ENCODE measurements at places on chromosomes 13 and 19.
A peak's percentile ranks its signal among the peaks of the same experiment; 100 is the strongest.

- no peak for DNase-seq
Observed at GRCh38 chr19:48480558-48481500, 11.7 kb downstream of the CYTH2 start.

DNA sequence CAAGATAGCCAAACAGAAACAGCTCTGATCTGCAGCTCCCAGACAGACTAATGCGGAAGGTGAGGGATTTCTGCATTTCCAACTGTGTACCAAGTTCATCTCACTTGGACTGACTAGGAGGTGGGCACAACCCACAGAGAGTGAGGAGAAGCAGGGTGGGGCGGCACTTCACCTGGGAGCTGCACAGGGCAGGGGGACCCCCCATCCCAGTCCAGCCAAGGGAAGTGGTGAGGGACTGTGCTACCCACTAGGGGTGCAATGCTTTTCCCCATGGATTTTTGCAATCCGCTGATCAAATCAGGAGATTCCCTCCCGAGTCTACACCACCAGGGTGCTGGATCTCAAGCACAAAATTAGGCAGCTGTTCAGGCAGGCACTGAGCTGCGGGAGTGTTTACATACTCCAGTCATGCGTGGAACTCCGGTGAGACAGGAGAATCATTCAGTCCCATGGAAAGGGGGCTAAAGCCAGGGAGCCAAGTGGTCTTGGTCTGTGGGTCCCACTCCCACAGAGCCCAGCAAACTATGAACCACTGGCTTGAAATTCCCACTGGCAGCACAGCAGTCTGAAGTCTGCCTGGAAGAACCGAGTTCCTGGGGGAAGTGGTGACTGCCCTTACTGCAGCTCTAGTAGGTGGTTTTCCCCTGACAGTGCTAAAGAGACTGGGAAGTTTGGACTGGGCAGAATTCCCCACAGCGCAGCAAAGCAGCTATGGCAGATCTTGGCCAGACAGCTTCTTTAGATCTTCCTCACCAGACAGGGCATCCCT lies 85.1 kb upstream of the UFM1 start:
- no peak for DNase-seq

DNA sequence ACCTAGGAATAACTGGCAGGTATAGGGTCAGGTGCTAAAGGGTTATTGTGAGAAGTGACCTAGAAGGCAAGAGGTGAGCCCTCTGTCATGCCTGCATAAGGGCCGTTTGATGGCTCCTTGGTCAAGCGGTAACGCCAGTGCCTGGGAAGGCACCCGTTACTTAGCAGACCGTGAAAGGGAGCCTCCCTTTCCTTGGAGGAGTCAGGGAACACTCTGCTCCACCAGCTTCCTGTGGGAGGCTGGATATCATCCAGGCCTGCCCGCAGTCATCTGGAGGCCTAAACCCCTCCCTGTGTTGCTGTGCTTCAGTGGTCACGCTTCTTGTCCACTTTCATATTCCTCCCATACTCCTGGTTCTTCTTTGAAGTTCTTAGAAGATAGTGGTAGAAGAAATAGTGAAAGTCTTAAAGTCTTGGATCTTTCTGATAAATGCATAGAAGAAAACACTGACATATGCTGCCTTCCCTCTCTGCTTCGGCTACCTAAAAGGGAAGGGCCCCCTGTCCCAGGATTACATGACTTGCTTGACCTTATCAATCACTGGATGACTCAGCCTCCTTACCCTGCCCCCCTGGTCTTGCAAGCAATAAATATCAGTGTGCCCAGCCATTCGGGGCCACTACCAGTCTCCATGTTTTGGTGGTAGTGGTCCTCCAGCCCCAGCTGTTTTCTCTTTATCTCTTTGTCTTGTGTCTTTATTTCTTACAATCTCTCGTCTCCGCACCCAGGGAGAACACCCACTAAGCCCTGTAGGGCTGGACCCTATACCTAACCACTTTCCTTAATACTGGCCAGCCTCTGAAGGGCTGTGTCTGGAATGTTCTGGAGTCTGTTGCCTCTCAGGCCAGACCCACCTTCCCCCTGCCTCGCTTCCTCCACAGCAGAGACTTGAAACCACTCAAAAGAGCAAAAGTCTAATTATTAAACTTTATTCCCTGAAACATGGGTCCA lies 16.1 kb upstream of the ABCC4 start:
- no peak for DNase-seq

GRCh38 chr13:75480671-75481175 lies 1.2 kb downstream of the TBC1D4 start:
- DNase-seq: peak; percentile 50

- no peak for DNase-seq
Observed at GRCh38 chr13:53382008-53382407, 353.4 kb downstream of the OLFM4 start.

DNA sequence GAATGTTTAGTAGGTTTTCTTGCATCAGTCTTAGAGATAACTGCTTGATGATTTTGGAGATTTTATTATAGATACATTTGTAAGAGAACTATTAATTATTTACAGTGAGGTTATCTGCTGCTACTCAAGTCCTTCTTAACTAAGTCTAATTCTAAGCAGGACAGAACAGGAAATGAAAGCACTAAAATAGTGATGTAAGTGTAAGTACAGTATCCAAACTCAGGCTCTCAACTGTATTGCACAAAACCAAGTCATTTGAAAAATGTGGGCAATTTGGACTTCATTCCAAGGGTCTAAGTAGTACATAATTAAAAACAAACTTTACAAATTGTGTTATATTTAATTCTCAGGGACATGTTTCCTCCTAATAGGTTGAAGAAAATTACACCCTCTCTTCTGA lies 417.1 kb downstream of the ITGBL1 start:
- no peak for DNase-seq

GRCh38 chr13:45016792-45017425 lies 27.6 kb downstream of the GPALPP1 start:
- DNase-seq: no peak

- DNase-seq: no peak
Observed at GRCh38 chr13:42331009-42331408, 59.1 kb downstream of the AKAP11 start.

- DNase-seq: no peak
Observed at GRCh38 chr19:9818175-9818733, 625 bp downstream of the FBXL12 start.

DNA sequence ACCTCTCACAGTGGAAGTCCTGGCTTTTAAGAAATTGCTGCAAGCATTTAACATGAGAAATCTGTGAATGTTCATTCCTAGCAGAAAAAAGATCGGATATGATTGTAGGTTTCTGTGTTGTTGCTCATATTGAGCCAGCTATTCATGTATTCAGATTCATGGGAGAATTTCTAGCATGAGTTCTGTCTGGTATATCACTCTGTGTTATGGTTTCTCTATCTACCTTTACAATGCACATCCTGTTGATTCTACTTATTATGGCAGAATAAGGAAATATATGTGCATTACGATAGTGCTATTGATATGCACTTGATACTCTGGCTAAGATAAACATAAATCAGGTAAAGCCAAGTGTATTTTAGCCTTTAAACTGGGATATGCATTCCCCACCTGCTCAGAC lies 138.2 kb downstream of the KCNRG start:
- no peak for DNase-seq

DNA sequence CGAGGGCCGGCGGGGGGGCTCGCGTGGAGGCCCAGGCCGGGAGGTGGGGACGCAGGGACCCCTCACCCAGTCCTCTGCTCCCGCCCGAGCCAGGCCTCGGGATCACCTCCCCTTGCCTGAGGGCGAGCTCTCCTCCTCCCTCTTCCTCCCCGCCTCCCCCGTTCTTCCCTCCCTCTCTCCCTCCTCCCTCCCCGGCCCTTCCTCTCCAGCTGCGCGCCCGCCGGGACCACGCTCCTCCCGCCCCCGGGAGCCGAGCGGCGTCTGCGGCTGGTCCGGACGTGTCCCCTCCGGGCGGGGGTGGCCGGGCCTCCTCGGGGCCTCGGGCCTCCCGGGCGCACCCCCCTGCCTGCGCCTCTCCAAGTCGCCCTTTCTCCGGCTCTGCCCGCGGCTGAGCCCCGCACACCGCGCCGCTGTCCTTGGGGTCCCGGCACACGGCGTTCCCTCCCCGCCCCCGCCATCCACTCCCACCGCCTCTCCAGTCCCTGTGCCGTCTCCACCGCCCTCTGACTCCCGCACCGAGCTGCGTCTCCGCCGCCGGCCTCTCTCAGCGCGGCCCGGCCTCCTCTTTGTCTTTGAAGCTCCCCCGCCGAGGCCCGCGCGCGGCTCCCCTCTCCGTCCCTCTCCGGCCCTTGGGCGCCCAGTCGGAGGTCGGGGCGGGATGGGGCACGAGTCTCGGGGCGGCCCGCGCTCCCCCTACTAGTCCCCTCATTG lies 5.7 kb downstream of the SOX1 start:
- DNase-seq: no peak

DNA sequence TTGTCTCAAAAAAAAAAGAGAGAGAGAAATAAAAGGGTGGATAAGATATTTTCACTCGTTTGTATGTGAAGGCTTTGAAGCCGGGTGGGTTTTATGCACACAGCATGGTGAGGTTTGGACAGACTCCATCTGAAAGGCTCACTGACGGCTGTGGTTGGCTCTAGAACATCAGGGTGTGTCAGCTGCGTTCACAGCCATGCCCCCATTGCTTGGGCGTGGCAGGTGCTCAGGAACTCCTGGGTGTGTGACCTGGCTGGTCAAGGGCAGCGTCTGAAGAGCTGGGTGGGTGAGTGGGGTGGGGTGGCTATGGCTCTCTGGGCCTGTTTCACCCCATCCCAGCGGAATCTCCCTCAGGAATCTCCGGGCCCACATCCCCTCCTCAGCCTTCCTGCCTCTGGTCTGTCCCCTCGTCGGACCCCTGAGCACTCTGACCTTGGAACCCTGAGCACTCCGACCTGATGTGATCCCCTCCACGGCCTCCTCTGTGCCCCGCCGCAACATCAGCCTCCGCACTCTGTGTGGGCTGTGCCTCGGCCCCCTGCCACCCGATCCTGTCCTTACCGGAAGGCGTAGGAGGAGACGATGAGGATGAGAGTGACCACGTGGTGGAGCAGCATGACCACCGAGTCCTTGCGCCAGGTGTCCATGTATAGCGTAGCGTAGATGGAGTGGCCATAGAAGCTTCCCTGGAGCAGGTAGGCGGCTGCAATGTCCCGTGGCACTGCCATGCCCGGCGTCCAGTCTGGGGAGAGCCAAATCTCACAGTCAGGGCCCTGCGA lies 12.2 kb downstream of the CERS1 start:
- DNase-seq: no peak

- no peak for DNase-seq
Observed at GRCh38 chr13:62932256-62932883, 1516.7 kb upstream of the PCDH20 start.

DNA sequence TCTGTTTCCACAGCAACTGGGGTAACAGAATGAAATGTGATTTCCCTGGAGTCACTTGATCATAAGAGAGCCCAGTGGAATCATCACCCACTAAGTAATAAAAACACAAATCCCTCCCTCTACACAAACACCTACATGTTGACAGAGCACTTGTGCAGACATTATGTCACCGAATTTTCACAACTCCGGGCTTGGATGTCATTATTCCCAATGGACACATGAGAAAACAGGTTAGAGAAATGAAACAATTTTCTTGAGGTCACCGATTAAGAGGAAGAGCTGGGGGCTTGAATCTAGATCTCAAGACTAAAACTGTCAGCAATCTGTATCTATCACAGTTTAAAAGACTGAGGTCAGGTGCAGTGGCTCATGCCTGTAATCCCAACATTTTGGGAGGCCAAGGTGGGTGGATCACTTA lies 3.1 kb downstream of the XRCC1 start:
- no peak for DNase-seq

- no peak for DNase-seq
Observed at GRCh38 chr13:110409581-110409992, 102.5 kb downstream of the COL4A2 start.

DNA sequence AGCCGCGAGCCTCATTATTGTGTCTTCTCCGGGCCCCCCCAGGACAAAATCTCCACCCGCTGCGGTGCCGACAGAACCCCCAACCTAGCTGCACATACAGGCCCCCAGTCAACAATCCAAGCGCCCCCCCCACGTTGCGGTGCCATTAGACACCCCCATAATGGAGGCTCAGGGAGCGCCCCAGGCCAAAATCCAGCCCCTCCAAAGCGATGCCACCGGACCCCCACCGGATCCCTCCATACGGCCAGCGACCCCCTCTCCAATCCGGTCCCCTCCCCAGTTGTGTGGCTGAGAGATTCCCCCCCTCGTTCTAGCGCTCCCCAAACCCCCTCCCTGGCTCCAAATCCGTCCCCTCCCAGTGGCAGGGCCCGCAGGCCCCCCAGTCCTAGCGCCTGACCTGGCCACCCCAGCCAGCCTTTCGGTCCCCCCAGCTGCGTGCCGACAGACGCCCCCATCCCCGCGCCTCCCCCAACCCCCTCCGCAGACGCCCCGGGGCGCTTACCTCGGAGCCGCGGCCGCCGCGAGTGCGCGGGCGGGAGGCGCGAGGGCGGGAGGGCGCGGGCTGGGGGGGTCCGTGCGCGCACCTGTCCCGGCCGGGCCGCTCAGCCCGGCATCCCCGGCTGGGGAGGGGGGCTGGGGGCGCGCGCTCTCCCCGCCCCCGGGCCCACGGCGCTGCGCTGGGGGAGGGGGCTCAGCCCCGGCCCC lies 21.6 kb upstream of the SEMA6B start:
- no peak for DNase-seq

GRCh38 chr19:40057166-40057565 lies 1.1 kb upstream of the ZNF780B start:
- no peak for DNase-seq

DNA sequence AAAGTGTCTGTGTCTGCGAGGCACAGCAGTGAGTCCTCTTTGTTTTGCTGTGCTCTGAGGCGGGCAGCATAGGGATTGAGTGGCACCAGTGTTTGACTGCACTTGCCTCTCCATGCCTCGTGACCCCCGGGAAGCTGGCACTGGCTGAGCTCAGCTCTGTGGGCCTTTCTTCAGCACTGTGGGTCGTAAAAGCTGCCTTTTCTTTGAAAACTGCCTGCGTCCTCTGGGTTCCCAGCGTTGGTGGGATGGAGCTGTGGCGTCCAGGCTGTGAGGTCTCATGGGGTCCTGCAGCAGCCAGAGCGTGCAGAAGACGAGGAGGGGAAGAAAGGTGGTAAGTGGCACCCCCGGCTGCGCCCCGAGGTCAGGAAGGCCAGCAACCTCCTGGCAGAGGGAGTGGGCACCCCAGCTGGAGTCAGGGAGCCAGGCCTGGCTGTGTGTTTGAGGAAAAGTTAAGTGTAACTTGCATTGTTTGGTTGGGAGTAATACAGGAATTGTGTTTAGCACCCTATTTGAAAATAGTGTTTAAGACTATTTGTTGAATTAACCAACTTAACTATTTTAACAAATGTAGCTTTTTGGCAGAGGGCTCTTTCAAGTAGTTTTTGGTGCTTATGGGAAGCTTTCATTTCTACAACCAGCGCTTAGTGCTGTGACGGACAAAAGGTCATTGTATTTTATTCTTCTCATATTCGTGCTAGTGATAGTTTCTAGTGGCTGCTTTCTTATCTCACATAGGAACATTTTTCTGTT lies 79.3 kb upstream of the TEX29 start:
- no peak for DNase-seq

All from NCI-H1048 (cell line).